ENCODE measurements at places on chromosomes 4 and X. TPM values are rescaled to one million over a fixed set of nuclear protein-coding genes. Genes with fewer than 3 reads are reported as not detected.

Gene CORIN
- total RNA-seq, result 0.10 TPM

Gene BEND2
- not detected for total RNA-seq

Gene SUPT20HL2
- total RNA-seq, result not detected

Gene GPM6B
- not detected for total RNA-seq

Gene RHOXF1
- total RNA-seq, result not detected

Gene HSPA4L
- 0.89 TPM for total RNA-seq

Gene ARHGAP6
- not detected for total RNA-seq

Gene GSPT2
- total RNA-seq, result 10.7 TPM
